AG09309 (cell line): ENCODE measurements at places on chromosomes 5 and 9.

DNA sequence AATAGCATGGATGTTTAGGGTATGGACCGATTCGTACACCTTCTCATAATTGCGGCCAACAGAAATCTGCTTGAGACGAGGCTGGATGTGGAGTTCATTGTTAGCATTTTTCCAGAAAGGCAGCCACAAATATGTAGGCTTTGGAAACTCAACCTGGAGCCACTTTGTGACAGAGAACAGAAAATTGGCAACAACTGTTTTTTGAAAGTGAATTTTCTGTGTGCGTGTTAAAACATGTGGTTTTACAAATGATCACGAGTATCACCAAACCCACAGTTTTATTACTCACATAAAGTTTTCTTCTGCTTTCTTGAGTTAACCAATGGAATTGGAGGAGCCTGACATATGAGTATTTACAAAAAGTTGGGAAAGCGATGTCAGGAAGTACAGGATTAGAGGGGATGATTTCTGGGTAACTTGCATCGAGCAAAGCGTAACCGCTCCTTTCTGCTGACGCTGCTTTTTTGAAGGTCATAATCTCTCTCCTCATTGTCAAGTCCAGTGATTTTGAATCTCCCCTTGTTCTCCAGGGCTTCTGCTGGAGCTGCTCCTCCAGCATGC is 138.5 kb upstream of the TAF11L2 start:
- peak; percentile 93 for DNase-seq

DNA sequence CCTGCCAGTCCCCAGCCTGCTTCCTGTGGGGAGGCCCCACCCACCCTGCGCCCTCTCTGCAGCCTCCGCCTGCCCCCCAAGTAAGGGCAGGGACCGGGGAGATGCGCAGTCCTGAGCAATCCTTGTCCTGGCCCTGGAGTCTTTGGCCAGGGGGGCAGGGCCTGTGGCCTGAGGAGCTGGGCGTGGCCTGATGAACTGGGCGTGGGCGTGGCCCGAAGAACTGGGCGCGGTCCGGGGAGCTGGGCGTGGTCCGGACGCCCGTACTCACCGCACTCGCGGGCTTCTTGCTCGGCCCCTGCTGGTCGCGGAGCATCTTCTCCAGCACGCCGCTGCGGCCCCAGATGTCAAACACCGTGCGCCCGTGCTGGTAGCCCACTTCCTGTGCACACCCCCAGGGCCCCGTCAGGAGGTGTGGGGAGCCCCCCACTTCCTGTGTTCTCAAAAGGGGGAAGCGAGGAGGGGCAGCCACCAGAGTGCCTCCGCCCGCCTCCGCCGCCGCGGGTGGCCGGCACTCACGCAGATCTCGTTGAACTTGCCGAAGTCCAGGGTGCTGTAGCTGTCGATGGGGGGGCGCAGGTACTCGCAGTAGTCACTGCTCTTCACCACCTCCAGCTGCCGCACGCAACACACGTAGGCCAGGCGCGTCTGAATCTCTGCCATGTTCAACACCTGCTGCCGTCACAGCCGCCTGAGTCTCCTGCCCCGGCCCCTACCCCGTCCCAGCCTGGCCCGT is 2.7 kb upstream of the NSMF start:
- no peak for DNase-seq

GRCh38 chr5:107451028-107451427 is 219.7 kb downstream of the EFNA5 start:
- DNase-seq: no peak

DNA sequence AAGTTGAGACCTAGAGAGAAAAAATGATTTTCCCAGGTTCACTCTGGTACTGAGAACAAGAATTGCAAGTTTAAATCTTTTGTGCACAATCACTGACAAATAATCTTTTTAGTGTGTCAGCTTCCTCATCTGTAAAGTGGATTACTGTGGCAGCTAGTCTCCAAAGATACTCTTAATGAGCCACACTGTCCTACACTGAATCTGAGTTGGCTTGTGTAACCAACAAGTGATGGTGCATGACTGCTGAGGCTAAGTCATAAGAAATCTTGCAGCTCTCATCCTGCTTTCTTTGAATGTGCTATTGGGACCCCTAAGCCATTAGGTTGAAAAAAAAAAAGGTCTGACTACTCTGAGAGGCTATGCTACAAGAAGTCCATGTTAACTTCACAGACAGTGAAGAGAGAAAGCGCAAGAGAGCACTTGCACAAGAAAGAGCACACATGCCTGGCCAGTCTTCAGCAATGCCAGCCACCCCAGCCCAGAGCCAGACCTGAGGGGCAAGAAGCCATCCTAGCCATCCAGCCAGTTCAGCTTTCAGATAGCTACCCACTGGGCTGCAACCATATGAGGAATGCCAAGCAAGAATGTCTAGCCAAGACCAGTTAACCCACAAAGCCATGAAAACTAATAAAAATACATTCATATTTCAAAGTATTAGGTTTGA is 419.4 kb downstream of the RAB3C start:
- no peak for DNase-seq
